ENCODE measurements at places on chromosomes 12 and 14.

- H3K27me3 ChIP-seq, result no peaks in the 10 kb centered on the region
- H3K36me3 ChIP-seq, result no peaks in the 10 kb centered on the region
- no peak for DNase-seq
- no peak overlapping the region for H3K27ac ChIP-seq
Observed at GRCh38 chr12:122661246-122661645, 41.9 kb downstream of the HCAR2 start.

GRCh38 chr12:107025671-107026070, 38.7 kb upstream of the MTERF2 start:
- DNase-seq, result no peak
- peaks cover 8% of the 10 kb centered on the region for H3K4me1 ChIP-seq
- H3K27ac ChIP-seq, result no peak overlapping the region
- no peaks in the 10 kb centered on the region for H3K36me3 ChIP-seq

DNA sequence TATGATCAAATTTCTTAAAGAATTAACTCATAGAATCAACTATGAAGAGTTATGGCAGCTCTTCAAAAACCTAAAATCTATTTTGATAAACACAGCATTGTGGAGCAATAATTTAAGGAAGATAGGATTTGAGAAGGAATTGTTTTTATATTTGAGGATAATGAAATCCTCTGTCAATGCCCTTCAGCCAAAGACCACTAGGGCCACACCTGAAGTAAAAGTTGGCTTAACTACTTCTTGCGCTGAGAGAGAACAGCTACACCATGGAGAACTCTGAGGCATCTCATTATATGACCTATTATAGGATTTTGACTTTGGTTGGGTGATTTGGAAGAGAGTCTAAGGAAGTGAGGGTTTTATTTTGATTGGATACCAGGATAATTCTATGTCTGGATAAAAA, 237.2 kb downstream of the TMTC2 start:
- H3K27ac ChIP-seq, result no peak overlapping the region
- no peaks in the 10 kb centered on the region for H3K36me3 ChIP-seq
- DNase-seq, result no peak
- no peaks in the 10 kb centered on the region for H3K27me3 ChIP-seq
- no peak overlapping the region for H3K4me3 ChIP-seq
- H3K4me1 ChIP-seq, result peaks cover 19% of the 10 kb centered on the region

GRCh38 chr14:39302124-39302810, 68.6 kb downstream of the MIA2 start:
- DNase-seq, result no peak
- peaks cover 6% of the 10 kb centered on the region for H3K36me3 ChIP-seq
- no peak overlapping the region for H3K4me3 ChIP-seq
- no peak overlapping the region for H3K27ac ChIP-seq

DNA sequence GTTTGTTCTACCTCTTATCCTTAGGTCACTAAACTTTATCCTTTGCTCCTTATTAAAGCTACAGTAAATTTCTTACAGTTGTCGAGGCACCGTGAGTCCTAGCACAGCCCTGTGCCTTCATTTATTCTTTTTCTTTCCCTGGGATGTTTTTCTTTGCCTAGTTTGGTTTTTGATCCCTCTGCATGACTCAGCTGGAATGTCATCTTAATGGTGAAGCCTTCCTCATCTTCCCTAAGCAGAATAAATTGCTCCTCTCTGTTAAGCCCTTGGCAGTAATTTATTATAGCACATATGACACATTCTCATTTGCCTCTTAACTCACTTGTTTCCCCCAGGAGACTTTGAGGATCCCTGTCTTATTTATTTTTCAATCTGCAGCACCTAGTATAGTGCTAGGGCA, 16.6 kb downstream of the ACTR10 start:
- no peak overlapping the region for H3K4me3 ChIP-seq
- peaks cover 12% of the 10 kb centered on the region for H3K36me3 ChIP-seq
- no peak for DNase-seq
- no peaks in the 10 kb centered on the region for H3K4me1 ChIP-seq

GRCh38 chr14:92607702-92608429, 94.3 kb downstream of the RIN3 start:
- H3K27me3 ChIP-seq, result no peaks in the 10 kb centered on the region
- H3K27ac ChIP-seq, result no peak overlapping the region
- no peak overlapping the region for H3K4me3 ChIP-seq
- H3K36me3 ChIP-seq, result no peaks in the 10 kb centered on the region
- no peak for DNase-seq

- DNase-seq, result no peak
- H3K27ac ChIP-seq, result no peak overlapping the region
- peaks cover 28% of the 10 kb centered on the region for H3K4me1 ChIP-seq
- H3K36me3 ChIP-seq, result peaks cover 6% of the 10 kb centered on the region
- no peaks in the 10 kb centered on the region for H3K27me3 ChIP-seq
- H3K4me3 ChIP-seq, result no peak overlapping the region
Observed at GRCh38 chr12:5554711-5555110, 122.8 kb downstream of the NTF3 start.

DNA sequence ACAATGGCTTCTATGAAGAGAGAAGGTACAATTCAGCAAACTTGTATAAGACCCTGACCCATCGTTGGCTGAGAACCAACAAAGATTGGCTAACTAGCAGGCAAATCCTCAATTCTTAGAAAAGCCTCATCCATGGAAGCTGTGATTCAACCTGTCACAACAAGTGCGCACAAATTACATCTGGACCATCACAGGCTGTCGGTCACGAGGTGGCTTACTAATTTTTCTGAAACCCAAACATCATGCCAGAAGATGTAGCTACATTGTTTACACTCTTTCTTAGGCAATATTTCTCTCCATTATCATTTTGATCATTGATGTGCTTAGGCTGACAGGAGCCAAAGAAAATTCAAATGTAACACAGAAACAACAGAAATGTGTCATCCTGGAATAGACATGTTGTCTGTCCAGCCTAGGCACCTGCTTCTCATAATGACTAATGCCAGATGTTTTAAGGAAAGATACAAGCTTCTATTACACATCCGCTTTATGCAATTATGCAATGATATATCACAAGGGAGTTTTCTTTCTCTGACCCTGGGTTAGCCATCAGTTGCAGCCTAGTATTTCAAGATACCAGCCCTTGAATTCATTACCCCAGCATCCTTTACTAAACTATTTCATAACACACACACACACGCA, 92.9 kb upstream of the DIO2 start:
- no peak overlapping the region for H3K27ac ChIP-seq
- no peak overlapping the region for H3K4me3 ChIP-seq

- H3K36me3 ChIP-seq, result peaks cover 16% of the 10 kb centered on the region
- no peak for DNase-seq
- H3K27ac ChIP-seq, result no peak overlapping the region
- no peaks in the 10 kb centered on the region for H3K27me3 ChIP-seq
Observed at GRCh38 chr12:103820361-103820760, 20.7 kb downstream of the NT5DC3 start.

DNA sequence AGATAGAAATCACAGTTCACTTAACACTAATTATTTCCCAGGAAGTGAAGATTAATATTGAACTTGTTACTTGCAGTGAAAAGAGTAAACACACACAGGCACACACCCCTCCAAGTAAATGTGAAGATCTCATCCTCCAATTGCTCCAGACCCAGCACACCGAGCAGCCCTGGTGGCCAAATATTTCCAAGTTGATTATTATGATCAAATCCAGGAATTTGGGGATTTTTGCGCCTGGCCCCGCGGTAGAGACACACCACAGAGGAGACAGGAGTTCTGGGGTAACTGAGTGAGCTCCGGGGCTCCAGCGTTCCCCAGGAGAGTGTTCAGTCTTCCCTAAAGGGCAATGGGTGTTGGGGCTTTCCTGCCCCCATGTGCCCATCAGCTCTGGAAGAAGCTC, 431.5 kb downstream of the BCL11B start:
- H3K27ac ChIP-seq, result no peak overlapping the region
- no peaks in the 10 kb centered on the region for H3K4me1 ChIP-seq
- H3K27me3 ChIP-seq, result no peaks in the 10 kb centered on the region
- peaks cover 3% of the 10 kb centered on the region for H3K36me3 ChIP-seq

GRCh38 chr12:125111403-125111802, 46.2 kb downstream of the AACS start:
- H3K36me3 ChIP-seq, result peaks cover 54% of the 10 kb centered on the region
- no peaks in the 10 kb centered on the region for H3K27me3 ChIP-seq
- H3K27ac ChIP-seq, result no peak overlapping the region
- H3K4me1 ChIP-seq, result peaks cover 2% of the 10 kb centered on the region
- no peak for DNase-seq

DNA sequence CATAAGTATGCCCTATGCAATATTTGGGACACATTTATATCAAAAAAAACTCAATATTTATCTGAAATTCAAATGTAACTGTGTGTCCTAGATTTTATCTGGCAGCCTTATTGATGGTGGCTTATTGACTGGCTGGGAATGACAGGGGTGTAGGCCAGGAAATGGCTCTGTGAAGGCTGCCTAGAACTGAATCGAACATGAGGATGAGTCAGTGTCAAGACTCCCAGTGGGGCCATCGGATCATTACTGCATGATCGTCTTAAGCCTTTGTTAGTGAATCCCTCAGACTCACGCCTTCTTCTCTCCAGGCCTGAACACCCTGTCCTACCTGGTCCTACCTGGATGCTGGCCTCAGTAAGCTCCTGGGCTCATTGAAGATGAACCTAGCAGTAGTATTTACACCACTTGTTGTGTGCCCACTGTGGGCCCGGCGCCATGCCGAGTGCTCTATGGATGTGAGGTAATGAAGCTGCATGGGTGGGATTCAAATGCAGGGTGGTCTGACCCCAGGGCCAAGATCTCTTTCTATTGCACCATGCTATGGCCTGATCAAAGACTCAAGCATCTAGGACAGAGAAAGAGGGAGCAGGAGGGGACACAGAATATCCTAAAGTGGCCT, 21.0 kb upstream of the FAIM2 start:
- H3K27ac ChIP-seq, result no peak overlapping the region
- no peaks in the 10 kb centered on the region for H3K4me1 ChIP-seq
- no peak overlapping the region for H3K4me3 ChIP-seq
- no peak for DNase-seq
- H3K27me3 ChIP-seq, result no peaks in the 10 kb centered on the region
- no peaks in the 10 kb centered on the region for H3K36me3 ChIP-seq

- H3K4me1 ChIP-seq, result 0 out of 2 replicates have a peak, but pooled peaks cover 4% of the 10 kb centered on the region
- H3K4me3 ChIP-seq, result no peak overlapping the region
- no peak overlapping the region for H3K27ac ChIP-seq
- no peak for DNase-seq
- peaks cover 9% of the 10 kb centered on the region for H3K36me3 ChIP-seq
- no peaks in the 10 kb centered on the region for H3K27me3 ChIP-seq
Observed at GRCh38 chr14:98437113-98437512, 834.9 kb downstream of the BCL11B start.

- H3K4me3 ChIP-seq, result no peak overlapping the region
- H3K27ac ChIP-seq, result peak overlapping the region; percentile 82
- peaks cover 20% of the 10 kb centered on the region for H3K27me3 ChIP-seq
- DNase-seq, result no peak
- H3K36me3 ChIP-seq, result no peaks in the 10 kb centered on the region
Observed at GRCh38 chr14:58626431-58626831, 11.3 kb upstream of the DACT1 start.

DNA sequence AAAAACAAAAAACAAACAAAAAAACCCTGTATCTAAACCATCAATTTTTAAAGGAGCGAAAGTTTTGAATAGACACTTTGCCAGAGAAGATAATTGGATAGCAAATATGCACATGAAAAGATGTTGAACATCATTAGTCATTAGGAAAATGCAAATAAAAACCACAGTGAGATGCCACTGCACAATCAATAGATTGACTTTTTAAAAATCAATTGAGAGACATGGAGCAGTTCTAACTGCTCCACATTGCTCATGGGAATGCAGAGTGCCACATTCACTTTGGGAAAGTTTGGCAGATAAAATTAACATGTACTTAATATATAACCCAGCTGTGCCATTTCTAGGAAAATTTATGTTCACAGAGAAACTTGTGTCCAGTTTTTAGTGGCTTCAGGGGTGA, 12.7 kb downstream of the EIF2S1 start:
- H3K36me3 ChIP-seq, result peaks cover 58% of the 10 kb centered on the region
- no peak overlapping the region for H3K27ac ChIP-seq
- no peaks in the 10 kb centered on the region for H3K27me3 ChIP-seq
- no peak for DNase-seq
- H3K4me1 ChIP-seq, result no peaks in the 10 kb centered on the region

DNA sequence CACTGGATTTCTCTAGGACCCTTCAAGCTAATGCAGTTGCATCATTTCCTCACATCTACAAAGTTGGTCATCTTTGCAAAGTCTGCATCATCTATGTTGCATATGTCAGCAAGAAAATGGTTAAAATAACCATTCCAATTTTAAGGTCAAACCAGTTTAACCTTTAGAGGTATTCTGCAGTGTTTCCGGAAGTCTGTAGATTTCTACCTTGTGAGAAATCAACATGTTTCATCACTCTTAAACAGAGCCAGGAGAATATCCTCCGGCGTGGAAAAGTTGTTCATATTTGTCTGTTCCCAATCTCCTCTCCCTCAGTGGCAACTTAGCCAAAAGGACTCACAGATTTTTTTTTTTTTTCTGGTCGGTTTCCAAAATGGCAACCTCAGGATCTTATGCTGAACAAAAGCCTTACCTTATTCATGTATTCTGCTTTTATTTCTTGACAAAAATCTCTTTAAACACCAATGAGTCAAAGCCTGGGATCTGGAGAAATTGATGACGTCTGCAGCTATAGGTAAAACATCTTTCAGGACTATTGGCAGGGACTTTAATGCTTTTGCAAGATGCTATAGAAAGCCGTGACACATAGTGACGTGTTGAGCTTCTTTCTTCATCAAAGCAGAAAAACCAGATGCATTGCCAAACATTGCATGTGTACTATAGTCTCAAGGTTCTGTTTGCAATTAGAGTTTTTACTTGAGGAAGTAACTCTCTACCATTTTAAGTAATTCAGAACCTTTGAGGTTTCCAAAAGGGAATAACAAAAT, 16.0 kb upstream of the CDK17 start:
- no peaks in the 10 kb centered on the region for H3K27me3 ChIP-seq
- peaks cover 3% of the 10 kb centered on the region for H3K4me1 ChIP-seq
- DNase-seq, result no peak
- no peak overlapping the region for H3K4me3 ChIP-seq

DNA sequence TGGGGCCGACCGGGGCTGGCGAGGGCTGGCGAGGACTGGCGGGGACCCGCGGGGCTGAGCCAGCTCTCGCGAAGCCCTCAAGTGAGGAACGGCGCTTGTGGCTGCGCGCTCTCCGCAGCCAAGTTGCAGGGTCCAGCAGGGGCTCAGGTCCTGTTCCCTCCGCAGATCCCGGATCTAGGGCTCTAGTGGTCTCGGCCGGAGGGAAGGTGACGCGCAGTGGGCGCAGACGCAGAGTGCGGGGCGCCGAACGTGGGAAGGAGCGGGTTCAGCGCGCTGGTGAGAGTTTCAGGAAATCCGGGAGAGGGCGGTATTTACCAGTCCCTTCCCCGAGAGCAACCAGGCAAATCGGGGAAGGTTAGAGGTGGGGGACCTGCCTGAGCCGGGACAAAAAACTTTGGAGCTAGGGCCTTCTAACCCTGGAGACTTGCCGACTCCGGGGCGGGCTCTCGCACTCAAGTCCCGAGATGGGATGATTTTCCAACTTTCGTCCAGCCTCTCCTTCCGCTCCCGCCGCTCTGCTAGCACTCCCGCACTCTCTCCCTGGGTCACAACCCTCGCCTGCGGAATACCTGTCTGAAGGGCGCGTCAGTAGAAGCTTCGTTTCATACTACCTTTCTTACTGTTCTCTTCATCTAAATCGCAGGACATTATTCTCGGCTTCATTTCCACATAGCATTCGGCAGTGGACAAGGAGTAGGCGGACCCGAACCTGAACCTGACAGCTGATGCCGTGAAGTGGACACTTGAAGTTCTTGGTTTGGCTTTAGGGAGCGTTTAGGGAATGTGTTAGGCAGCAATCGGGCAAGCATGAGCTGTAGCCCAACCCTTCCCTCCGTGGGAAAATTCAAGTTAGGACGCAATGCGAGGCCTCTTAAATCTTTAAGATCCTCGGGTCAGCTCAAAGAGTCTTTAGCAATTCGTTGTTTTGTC, 13.6 kb upstream of the PAX9 start:
- peak overlapping the region; percentile 69 for H3K4me3 ChIP-seq
- H3K27ac ChIP-seq, result no peak overlapping the region
- peak; percentile 70 for DNase-seq
- H3K4me1 ChIP-seq, result peaks cover 8% of the 10 kb centered on the region
